Foreskin keratinocyte (primary cell): ENCODE measurements at places on chromosomes 12 and 14. TPM values are rescaled to one million over a fixed set of nuclear protein-coding genes. Genes with fewer than 3 reads are reported as not detected.

HSPA2 gene
- 23.1 and 33.2 TPM in 2 replicates for total RNA-seq

ABHD12B gene
- not detected in 2 replicates for total RNA-seq

GPR162 gene
- total RNA-seq: 0.14 and 0.21 TPM in 2 replicates

GYS2 gene
- not detected in 2 replicates for total RNA-seq

ETV6 gene
- total RNA-seq: 11.2 and 12.6 TPM in 2 replicates

TRMT5 gene
- 14.6 and 17.2 TPM in 2 replicates for total RNA-seq

TAS2R30 gene
- total RNA-seq: 0.49 and 0.58 TPM in 2 replicates

PRH2 gene
- total RNA-seq: not detected in 2 replicates

RERGL gene
- not detected in 2 replicates for total RNA-seq

DNA sequence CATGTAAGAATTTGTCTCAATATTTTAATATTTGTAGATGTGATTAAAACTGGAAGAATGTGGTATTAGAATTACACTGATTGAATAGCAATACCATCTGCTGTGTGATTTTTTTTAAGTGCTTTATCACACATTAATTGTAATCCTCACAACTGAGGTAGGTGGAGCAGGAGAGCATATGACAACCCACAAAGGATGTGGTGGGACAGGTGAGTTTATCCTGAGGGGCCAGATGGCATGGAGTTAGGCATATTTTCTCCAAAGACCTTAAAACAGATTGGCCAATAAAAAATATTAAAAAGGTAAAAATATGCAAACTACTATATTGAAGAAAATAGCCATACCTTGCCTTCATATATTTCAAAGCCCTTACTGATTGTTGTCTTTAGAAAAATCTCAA is 7.8 kb downstream of the LRRC10 start:
- no peak for DNase-seq

DNA sequence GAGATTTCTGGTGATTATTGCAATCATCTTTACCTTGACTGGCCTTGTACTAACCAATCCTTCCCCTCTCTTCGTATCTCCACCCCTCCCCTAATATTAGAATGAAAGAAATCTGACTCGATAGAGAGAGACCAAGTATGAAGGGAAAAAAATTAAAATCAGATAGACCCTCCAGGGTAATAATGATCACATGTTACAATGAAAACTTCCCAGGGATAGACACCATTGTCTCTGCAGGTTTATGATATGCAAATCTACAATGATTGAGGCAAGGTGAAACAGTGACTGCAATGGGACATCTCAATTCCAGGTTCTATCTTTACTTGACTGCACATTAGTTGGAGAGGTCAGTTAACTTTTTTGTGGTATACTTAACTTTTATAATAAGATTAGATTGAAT is 1.5 kb upstream of the NFKBIA start:
- DNase-seq: no peak

- DNase-seq: no peak
Measured at GRCh38 chr12:33277376-33277775, 162.2 kb downstream of the SYT10 start.

DNA sequence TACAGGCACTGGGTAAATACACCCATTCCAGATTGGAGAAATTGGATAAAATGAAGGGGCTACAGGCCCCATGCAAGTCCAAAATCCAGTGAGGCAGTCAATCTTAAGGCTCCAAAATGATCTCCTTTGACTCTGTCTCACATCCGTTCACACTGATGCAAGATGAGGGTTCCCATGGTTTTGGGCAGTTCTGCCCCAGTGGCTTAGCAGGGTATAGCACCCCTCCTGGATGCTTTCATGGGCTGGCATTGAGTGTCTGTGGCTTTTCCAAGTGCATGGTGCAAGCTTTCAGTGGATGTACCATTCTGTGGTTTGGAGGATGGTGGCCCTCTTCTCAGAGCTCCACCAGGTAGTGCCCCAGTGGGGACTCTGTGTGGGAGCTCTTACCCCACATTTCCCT is 427.2 kb downstream of the TRHDE start:
- DNase-seq: no peak

- DNase-seq: peak; percentile 83
Measured at GRCh38 chr12:116525418-116526001, 33.7 kb upstream of the MAP1LC3B2 start.

GRCh38 chr12:65996146-65996545 is 134.4 kb downstream of the LLPH start:
- DNase-seq: peak; percentile 65

DNA sequence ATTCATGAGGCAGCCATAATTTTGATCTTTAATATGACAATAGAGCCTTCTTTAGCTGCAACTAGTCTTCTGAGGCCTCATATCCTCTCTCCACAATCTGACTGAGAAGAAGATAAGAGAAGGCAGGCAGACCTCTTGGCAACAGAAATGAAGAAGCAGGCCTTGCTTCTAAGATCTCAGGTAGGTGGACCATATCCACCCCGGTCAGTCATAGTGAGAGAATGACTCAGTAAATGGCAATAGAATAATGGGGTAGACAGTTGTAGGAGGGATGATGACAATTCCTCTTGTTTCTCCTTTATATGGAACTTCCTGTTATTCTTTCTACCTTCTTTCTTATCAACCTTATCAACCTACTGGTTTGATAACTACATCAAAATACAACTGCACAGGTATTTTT is 246.7 kb upstream of the G2E3 start:
- no peak for DNase-seq

DNA sequence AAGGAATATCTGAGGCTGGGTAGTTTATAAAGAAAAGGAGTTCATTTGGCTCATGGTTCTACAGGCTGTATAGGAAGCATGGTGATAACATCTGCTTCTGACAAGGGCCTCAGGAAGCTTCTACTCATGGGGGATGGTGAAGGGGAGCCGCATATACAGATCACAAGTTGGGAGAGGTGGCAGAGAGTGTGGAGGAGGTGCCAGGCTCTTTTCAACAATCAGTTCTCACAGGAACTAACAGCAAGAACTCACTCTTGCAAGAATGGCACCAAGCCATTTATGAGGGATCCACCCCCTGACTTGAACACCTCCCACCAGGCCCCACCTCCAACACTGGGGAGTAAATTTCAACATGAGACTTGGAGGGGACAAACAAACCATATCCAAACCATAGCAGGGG is 3.5 kb upstream of the TSPAN11 start:
- no peak for DNase-seq

DNA sequence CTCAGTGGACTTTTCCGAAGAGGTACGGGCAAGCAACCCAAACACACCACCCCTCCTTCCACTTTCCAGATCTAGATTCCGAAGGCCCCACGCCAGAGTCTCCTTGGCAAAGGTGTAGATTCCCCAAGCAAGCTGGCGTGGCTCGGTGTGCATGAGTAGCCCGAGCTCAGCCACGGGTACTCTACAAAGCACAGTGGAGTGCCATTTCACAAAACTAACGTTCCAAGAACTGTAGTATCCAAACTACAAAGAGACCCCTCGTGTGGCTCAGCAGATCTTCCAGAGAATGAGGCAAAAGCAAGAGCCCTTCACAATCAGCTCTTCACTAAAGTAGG is 72.1 kb downstream of the FOXN3 start:
- no peak for DNase-seq

DNA sequence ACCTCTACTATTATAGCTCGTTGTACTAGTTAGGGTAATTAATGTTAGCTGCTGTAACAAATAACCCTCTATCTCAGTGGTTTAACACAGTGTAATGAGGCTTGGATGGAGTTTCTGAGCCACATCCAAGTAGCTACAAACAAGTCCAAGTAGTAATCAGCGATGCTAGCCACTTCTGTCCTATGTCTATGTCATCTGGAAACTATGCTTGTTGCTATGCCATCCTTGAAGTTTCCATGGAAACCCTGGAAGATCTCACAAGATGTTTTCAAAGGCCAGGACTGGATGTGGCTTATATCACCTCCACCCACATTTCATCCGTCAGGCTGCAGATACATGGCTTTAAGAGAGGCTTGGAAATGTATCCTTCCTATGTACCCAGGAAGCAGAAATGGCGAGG is 422.1 kb downstream of the AACS start:
- DNase-seq: no peak

DNA sequence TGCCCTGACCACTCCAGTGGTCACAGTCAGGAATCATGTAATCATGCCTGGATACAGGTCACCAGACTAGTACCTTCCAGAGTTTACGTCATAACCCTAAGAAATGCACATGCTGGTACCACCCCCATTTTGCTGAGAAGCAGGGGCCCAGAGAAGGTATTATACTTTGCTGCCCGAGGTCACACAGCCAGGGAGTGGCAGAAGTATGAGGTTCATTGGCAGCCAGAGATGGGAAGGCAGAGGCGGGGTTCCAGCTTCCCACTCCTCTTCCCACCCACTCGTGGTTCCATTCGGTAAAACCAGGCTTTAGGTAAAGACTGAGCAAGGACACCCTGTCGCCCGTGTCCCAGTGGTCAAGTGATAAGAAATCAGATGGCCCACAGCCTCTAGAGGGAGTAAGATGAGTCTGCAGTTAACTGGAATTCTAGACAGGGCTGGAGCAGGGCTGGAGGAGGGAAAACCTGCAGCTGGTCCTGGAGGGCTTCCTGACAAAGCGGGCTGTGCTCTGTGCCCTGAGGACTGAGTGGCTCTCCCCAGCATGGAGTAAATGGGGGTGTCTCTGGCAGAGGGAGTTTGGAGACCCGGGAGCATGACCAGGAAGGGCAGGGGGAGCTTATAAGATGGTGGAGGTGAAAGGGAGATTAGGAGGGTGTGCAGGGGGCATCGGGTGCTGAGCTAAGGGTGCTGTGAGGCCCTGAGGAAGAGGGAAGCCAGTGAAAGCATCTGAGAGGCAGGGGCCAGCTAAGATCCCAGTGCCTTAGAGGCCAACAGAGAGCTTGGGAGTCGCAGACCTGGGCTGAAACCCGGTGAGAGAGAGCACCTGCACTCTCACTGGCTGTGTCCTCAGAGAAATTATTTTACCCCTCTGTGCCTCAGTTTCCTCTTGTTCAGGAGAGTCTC is 5.7 kb downstream of the FAM222A start:
- no peak for DNase-seq

DNA sequence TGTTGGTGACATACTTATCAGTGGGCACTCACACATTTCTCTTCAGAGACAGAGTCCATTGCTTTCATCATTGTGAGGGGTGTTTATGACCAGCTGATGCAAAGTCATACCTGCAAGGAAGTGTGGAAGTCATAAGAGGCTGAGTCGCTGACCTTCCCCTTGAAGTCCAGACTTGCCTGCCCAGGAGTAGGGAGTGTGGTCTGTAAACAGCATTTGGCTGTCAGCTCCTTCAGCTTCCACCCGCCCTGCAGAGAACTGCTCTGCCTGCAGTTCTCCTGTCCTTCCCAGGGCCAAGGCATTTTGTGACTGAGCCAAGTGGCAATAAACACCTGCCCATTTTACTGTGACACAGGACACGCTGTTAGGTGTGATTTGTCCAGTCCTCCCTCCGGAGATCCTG is 801.3 kb downstream of the BCL11B start:
- peak; percentile 24 for DNase-seq

DNA sequence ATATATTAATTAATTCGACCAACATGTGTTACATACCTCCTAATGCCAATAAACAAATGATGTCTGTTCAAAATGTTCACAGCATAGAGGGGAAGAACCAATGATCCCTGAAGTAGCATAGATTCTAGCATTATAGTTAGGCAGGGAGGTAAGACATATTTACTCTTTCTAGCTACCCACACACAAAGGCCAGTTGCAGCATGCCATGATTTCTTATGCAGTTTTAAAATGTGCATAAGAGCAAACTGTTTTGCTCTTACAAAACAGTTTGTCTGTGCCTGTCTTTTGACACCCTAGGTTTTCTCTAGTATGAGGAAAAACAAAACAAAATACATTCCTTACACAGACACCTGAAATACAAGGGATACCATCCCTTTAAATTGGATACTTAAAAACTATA is 61.9 kb downstream of the SLC16A7 start:
- no peak for DNase-seq
